ENCODE measurements at places on chromosomes 7 and 10.

- DNase-seq = no peak
Measured at GRCh38 chr10:64855941-64856340, 1334.7 kb downstream of the REEP3 start.

- DNase-seq = no peak
Measured at GRCh38 chr7:129213828-129214227, 11.0 kb upstream of the AHCYL2 start.

GRCh38 chr7:103499976-103500375 lies 54.0 kb upstream of the SLC26A5 start:
- DNase-seq = no peak

DNA sequence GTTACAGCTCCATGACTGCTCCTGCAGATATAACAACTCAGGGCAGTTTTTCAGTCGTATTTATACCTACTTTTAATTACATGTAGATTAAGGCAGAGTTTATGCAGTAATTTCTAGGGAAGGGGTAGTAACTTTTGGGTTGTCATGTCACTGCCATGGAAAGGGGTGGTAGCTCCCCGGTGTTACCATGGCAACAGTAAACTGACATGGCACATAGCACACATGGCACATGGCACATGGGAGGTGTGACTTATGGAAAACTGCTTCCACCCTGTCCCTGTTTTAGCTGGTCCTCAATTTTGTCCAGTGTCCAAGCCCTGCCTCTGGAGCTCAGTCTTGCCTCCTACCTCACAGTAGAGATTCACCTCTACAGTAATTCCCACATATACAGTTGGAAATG lies 3.9 kb upstream of the TOMM7 start:
- no peak for DNase-seq

- no peak for DNase-seq
Measured at GRCh38 chr7:103094102-103094501, 19.2 kb downstream of the ARMC10 start.

GRCh38 chr10:132876131-132876860 lies 66.1 kb downstream of the CFAP46 start:
- DNase-seq = no peak
